ENCODE measurements at places on chromosomes 5 and 9.

GRCh38 chr5:160118349-160119141 lies 705 bp downstream of the PWWP2A start:
- DNase-seq: peak; percentile 62

DNA sequence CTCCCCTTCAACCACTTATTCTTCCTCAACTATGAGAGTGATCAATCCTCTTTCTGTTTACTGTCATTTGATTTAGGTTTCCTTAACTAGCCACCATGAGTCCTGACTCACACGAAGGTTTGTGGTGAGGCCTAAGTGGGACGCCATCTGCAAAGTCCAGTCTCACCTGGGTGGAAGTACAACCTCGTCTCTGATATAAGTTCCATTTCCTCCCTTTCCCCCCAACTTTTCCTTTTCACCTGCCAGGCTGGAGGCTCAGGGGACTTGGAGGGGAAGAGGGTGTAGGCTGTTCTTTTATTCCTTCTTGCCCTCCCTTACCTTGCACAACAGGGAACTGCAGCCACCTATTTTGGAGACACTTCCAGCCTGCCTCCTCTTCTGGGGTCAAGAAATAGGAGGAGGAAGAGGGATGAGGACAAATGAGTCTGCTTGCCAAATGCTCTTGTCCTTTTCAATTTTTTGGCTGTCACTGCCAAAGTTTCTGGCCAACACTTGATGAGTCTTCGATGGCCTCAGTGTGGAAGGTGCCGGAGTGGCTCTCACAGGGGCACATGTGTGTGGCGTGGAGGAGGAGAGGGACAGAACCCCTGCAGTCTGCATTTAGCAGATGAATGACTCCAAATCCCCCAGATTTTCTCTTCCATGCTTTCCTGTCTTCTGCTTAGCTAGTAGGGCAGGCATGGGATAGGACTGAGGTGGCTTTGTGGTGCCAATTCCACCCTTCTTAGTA lies 249.6 kb downstream of the NSG2 start:
- DNase-seq: no peak

GRCh38 chr5:167708449-167708848 lies 583.0 kb upstream of the WWC1 start:
- DNase-seq: no peak

- DNase-seq: no peak
Observed at GRCh38 chr9:16870596-16871335, at the start of gene BNC2. Gene BNC2, minus strand, starts transcription at chr9:16870670. Its CDS starts 22 bp downstream, at chr9:16870648.

- no peak for DNase-seq
Observed at GRCh38 chr5:89556215-89556913, 673.4 kb upstream of the MEF2C start.

- DNase-seq: no peak
Observed at GRCh38 chr9:123129423-123129822, 96.0 kb downstream of the GPR21 start.

DNA sequence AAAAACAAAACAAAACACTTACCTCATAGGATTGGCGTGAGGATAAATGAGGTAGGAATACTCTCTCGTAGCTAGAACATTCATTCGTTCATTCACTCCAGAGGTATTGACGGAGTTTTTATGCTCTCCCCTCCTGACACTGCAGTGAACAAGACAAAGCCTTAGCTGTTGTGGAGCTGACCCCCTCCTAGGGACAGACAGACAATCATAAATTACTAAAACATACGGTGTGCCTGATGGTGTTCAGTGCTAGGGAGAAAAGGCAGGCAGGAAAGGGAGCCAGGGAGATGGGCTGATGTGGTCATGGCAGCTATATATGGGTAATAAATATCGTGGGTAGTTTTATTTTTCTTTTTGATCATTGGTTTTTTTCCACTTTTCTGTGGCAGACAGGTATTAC lies 5.7 kb upstream of the BRD3 start:
- no peak for DNase-seq

DNA sequence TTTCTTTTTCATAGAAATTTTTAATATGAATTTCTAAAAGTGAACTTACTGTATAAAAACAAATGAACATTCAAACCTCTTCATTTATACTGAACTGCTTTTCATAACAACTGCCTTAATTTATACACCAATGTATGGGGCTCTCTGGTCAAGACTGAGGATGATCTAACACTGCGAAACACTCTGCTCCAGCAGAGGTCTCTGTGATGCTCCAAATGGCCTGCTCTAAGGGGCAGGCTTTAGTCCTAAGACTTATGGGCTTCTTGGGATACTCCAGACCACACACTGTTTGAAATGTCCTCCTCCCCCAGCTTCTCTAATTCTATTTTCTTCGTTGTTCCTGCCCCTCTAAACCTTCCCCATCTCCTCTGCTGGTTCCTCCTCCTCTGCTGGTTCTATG lies 58.5 kb downstream of the LIFR start:
- DNase-seq: no peak

- peak; percentile 47 for DNase-seq
Observed at GRCh38 chr5:159156426-159157238, 52.7 kb downstream of the RNF145 start.

GRCh38 chr9:2029666-2030170 lies 14.6 kb downstream of the SMARCA2 start:
- DNase-seq: no peak

DNA sequence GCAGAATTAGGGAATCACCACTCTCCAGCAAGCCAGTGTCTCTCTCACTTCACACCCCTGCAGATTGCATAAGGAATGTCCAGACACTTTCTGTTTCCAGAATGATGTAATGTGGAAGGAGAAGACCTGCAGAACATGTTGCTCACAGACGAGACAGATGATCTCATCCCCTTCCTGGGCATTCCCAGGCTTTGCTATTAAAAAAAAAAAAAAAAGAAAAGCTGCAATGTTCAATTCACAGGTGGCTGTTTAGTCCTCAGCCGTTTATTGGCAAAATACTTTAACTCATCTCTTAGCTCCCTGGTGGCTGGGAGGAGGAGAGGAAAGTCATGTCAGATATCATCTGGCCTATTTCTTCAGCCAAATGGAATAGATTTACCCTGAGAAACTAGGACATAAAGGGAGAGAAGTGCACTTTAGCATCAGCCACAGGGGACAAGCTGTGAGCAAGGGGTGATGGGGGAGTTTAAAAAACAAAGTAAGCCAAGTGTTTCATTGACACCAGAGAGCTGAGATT lies 95.9 kb upstream of the TNC start:
- DNase-seq: no peak

- no peak for DNase-seq
Observed at GRCh38 chr5:74281166-74281565, 359.4 kb downstream of the ENC1 start.

DNA sequence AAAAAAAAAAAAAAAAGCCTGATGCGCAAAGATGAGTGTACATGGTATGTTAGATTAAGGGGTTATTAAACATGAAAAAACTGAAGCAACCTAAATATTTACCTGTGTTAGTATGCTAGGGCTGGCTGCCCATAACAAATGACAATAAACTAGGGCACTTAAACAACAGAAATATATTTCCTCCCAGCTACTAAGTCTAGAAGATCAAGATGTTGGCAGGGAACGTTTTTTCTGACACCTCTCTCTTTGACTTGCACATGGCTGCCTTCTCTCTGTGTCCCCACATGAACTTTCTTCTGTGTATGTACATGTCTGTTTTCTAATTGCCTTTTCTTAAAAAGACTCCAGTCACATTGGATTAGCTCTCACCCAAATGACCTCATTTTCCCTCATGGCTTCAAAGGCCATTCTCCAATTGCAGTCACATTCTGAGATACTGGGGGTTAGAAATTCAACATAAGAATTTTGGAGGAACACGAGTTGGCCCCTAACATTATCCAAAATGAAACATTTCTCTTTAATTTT lies 694.5 kb downstream of the CDH9 start:
- DNase-seq: no peak

- no peak for DNase-seq
Observed at GRCh38 chr9:2787065-2787464, 56.8 kb downstream of the PUM3 start.

- no peak for DNase-seq
Observed at GRCh38 chr5:103060424-103060954, 59.4 kb downstream of the GIN1 start.

DNA sequence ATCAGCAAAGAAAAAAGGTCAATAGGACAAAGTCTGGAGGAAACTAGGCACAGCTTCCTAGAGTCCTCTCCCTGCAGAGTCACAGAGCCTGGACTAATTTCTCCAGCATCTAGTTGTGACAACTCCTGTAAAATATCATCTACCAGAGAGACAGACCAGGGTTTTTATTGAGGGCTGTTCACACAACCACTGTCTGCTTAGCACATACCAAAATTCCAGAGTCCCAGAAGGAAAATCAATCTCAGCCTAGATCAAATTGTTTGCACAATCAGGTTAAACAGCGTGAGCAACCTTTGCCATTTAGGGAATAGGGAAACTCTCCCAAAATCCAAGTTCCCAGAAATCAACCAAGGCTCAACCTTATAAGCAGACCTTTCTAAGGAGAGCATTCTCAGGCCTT lies 190.3 kb downstream of the SYK start:
- no peak for DNase-seq

DNA sequence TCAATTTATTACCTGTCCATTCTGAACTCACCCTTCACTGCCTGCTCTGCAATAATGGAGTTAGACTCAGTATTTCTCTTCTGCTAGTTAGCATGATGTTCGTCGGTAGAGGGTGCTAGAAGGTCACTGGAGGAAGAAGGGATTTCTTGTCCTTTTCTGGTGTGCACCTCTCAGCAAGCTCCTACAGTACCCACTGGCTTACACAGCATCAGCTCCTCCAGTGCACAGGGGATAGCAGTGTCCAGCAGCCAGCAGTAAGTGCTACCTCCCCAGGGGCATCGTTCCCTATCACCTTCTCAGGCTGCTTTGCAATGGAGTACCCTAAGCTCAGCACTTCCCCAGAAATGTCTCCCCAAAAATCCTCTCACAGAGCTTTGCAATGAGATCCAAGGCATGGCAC lies 45.9 kb upstream of the APC start:
- DNase-seq: peak; percentile 44

- DNase-seq: no peak
Observed at GRCh38 chr9:75993434-75993833, 103.0 kb downstream of the PCSK5 start.

DNA sequence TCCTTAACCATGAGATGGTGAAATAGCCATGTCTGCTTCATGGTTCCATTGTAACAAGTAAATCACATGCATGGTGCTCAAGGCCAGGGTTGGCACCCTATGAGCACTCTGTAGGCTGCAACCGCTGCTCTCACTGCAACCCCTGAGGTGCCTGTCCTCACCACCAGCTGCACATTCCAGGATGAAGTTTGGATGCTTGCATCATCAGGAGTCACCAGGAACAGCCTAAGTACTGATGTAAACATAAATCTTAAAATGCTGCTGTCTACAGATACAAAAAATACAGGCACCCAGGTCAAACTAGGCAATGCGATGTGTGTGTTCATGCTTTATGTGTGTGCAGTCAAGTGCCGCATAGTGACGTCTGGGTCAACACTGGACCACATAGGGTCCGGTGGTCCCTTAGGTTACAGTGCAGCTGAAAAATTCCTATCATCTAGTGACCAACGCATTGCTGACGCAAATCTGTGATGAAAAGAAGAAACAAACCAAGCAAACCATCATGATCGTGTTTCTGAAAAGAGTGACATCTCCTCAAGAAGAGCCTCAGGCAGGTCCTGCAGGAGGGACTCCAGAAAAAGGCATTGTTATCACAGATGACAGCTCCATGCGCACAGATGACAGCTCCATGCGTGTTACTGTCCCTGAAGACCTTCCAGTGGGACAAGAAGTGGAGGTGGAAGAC lies 234.8 kb downstream of the AUH start:
- DNase-seq: no peak

DNA sequence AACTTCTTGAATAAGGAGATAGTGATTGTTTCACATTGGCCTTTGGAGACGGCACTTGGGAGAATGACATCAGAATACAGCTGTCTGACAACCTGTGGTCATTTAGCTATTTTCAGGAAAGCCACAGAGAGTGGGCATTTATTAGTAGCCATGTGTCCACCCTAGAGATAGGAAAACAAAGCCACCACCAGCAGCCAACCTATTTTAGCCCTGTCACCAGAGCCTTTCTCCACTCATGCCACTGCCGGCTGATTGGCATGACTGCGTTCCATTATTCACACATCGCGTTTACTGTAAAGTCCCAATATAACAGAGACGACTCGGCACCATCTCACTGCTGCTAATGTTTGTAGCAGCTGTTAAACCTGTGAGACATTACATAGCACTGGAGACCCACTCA lies 330.1 kb downstream of the NDUFS4 start:
- DNase-seq: no peak

GRCh38 chr5:64742821-64743220 lies 25.7 kb downstream of the SREK1IP1 start:
- DNase-seq: no peak

- no peak for DNase-seq
Observed at GRCh38 chr9:99593610-99594009, 228.1 kb upstream of the NR4A3 start.

DNA sequence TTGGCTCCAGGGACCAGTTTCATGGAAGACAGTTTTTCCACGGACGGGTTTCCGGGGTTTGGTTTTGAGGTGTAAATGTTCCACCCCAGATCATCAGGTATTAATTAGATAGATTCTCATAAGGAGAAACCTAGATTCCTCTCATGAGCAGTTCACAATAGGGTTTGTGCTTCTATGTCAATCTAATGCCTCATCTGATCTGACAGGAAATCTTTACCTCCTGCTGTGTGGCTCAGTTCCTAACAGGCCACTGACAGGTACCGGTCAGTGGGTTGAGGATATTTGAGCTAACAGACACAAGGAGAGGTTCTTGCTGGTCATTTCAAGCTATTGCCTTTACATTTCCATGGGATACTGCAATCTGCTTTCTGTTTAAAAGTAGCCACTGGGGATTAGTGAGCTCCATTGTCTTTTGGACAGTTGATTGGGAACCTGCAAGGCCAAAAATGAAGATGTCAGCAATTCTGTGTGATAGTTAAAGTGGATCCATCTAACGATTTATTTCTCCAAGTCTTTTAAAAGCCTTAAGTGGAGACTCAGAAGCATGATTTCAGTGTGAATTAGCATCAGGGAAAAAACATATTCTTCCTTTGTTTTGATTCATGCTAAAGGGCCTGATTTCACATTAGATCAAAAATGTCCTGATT lies 38.6 kb downstream of the MRPS30 start:
- no peak for DNase-seq

GRCh38 chr5:68240202-68240601 lies 24.6 kb downstream of the PIK3R1 start:
- no peak for DNase-seq

DNA sequence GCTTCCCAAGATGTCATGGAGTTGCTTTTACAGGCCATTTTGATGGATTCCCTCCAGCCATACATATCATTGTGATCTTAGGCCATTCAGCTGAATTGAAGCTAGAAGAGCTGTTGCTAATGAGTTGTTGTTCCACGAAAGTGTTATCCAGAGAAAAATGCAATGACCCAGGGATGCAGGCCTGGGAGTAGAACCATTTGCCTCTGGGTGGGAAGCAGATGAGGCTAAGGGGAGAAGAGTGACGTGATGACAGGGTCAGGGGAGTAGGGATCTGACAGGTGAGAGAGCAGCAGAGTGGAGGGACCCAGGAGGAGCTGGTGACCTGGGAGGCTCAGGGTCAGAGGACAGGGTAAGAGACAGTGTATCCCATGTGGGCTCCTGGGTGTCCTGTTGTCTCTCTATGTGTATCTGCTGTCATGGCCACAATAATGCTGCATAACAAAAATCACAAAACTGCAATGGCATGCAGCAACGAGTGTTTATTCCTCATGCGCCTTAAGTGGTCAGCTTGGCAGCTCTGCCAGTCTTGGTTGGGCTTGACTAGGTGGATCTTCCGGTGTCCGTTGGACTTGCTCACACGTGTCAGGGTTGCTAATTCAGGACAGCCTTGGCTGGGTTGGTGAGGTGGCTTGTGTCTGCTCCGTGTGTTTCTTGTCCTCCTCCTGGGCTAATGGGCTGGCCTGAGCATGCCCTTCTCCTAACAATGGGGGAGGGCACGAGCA lies 90.6 kb downstream of the LIFR start:
- no peak for DNase-seq

- DNase-seq: peak; percentile 86
Observed at GRCh38 chr5:172412724-172413286, 41.5 kb downstream of the SH3PXD2B start.
